ENCODE measurements at places on chromosomes 3 and 15.

DNA sequence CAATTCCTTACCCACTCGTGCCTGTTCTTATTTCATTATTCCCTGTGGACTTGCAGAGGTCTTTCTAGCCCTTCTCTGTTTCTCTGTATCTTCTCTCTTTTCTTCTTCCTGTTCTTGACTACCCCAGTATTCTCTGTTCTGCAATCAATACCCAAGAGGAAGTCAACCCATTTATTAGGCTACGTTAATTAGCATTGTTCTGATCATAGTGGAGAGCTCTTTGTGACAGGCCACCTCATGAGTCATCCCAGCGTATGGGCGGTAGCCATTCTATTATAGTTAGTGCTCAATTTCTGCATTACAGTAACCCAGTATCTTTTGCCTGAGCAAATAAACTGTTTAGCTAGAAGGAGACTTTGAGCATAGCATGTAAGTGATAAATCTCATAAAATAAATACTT is 259.5 kb upstream of the GRM7 start:
- no peak for DNase-seq

GRCh38 chr3:141372656-141373055 is 4.4 kb downstream of the ZBTB38 start:
- no peak for DNase-seq

DNA sequence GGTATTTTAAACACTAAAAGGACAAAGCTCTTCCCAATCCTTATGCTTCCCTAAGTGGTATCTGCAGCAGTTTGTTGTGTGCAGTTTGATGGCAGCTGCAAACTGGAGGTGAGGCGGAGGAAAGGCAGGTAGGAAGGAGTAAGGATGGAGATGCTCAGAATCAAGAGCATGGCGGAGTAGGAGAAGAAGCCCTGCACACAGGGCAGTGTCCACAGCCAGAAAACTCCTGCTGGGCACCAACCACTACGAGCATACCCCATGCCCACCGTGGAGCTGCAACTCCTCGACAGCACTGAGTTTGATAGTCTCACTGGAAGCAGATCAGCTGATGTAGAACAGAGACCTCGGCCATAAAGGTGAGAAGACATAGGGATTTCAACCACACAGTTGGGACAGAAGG is 30.3 kb upstream of the ESYT3 start:
- DNase-seq = no peak

- DNase-seq = no peak
Observed at GRCh38 chr15:93048759-93049161, 40.3 kb downstream of the RGMA start.

DNA sequence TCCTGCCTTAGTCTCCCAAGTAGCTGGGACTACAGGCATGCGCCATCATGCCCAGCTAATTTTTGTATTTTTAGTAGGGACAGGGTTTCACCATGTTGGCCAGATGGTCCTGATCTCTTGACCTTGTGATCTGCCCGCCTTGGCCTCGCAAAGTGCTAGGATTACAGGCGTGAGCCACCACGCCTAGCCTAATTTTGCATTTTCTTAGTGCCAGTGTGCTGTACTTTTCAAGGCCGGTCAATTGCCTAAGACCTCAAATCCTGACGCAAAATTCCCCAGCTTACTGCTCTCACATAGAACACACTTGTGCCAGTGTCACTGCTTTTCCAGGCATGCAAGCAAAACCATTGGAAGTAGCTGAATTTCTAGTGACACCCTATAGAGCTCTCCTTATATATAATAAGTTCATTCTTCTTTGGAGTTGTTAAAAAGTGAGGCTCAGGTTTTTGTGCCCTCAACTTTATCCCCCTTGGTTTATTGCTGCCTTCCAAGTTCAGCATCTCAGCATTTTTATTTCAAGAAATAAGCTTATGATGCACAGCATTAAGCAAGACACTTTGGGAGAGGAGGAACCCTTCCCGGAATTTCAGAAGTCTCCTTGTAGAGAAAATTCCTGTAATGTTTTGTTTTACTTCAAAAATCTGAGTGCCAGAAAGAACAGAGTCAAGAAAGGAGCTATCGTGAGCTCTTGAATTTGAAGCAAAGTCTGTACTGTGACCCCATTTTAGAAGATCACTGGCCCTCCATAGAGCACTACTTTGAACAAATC is 93.2 kb downstream of the FILIP1L start:
- no peak for DNase-seq

GRCh38 chr15:91413142-91413541 is 313.1 kb downstream of the SV2B start:
- no peak for DNase-seq

- no peak for DNase-seq
Observed at GRCh38 chr3:161500068-161500796, 3.6 kb downstream of the OTOL1 start.

GRCh38 chr3:123078101-123078500 is 11.3 kb downstream of the PDIA5 start:
- DNase-seq = no peak
